Bone marrow (tissue), 2 donors: ENCODE measurements at places on chromosomes 7 and 10.

GRCh38 chr10:69759641-69760040, 42.1 kb upstream of the COL13A1 start:
- no peak for DNase-seq

GRCh38 chr10:47311193-47311931, 10.9 kb upstream of the GDF2 start:
- DNase-seq = no peak

DNA sequence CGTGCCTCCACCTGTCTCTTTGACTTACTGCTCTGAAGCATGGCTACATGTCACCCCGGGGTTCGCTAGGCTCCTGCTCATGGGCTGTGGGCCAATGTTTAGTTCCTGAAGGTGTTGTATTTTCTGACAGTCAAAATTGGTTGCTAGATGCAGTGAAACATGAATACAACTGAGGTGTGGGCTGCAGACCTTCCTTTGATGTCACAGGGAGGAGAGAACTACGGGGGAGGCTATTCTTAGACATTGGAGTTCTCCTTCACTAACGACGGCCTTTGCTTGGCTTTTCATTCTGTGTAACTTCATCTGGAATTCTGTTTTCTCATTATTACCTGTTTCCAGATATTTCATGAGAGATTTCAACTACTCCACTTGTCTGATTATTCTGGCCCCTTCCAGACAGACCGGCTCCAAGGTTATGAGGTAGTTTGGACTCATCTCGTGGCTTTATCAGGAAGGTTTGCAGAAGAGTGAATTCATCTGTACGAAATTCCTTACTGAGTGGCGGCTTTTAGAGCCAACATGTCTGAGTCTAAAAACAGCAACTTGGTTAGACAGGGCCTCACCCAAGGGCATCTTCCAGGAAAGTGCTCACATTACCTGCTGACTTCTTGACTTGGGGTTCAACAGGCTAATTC, 774.7 kb downstream of the SUGCT start:
- DNase-seq = no peak

DNA sequence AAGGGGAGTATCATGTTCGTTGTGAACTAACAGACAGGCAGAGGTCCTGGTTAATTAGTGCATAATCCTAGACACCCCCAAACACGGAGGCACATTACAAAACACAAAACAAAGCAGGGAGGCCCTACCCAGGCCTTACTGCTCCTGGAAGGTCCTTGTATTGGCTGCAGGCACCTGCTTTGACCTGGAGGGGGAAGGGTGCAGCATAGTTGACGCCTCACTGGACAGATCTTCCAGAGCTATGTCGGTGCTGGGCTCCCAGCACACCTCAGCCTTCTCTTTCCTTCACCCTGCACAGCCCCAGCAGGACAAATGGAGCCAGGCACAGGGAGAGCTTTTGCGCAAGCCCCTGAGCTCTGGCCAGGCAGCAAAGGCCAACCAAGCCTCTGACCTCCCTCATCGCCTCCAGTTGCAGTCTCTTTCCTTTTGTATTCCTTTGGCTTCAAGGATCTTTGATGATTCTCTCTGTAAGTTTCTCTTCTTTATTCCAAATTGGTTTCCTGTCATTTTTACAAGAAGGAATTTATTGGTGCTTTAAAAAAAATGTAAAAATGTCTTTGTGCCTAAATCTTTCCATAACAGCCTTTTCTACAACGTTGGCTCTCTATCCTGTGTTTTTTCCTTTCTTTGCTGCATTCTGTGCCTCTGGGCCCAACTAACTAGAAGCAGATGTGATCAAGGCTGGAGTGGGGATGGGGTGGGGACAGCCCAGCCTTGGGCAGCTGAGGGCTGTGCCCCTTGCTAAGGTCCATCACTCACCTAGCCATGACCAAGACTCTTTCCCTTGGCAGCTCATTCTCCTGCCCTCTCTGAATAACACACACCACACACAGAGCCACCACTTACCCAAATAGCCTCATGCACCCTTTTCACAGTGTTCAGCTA, 317.1 kb upstream of the NPVF start:
- no peak for DNase-seq

GRCh38 chr7:39761449-39761848, 138.1 kb downstream of the RALA start:
- no peak for DNase-seq

- no peak for DNase-seq
Measured at GRCh38 chr10:95034401-95034800, 34.9 kb downstream of the CYP2C8 start.

DNA sequence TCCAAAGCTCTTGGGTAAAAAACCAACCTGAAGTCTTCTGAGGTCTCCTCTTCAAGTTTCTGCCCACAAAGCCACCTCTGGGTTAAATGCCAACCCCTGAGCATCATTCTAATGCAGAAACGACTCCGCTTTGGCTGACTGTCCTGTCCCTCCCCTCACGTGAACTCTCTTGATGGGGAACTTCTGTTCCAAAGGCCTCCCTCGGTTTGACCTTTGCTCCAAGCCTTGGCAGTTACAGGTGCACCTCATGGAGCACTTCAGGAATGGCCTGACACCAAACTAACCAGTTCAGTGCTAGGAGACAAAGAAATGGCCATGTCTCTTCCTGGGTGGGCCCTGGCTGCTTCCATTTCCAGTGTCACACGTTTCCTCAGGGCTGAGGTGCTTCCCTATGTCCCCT, 20.0 kb downstream of the CAMK2G start:
- DNase-seq = no peak

GRCh38 chr7:94514917-94515316, 5.3 kb downstream of the CASD1 start:
- no peak for DNase-seq

DNA sequence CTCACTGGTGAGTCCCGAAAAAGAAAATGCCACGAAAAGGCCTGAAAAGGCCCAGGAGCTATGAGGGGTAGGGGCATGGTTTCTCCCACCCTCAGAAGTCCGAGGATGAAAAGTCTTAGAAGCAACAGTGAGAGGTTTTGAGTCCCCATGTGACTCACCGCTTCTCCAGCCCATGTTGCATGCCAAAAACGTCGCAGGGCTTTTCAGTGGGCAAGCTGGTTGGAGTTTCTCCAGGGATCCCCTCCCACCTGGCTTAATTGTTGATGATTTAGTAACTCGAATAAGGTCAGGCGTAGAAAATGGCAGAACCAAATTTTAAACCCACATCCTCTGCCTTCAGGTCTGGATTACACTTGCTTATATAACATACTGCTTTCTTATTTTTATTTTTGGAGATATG, 96.3 kb upstream of the ARMC3 start:
- DNase-seq = no peak

- DNase-seq = no peak
Measured at GRCh38 chr7:37201876-37202198, 246.8 kb downstream of the ELMO1 start.

DNA sequence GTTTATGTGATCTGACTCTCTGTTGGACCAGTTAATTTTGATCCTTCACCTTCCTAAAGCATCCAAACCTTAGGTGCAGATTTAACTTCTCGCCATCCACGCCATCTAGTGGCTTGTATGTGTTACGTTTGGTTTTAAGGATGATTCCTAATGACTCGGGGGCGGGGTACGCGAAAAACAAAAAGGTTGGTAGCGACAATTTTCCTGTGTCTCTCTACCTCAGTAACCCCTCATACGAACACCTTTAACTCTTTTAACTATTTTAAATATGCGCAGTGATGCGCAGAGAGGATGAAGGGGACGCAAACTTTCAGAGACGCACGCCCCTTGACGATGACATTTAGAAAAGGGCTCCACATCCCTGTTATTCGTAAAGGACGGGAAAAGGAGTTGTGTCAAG, 714 bp upstream of the KCND2 start:
- DNase-seq = no peak

- no peak for DNase-seq
Measured at GRCh38 chr7:81924494-81924893, 154.6 kb upstream of the HGF start.

DNA sequence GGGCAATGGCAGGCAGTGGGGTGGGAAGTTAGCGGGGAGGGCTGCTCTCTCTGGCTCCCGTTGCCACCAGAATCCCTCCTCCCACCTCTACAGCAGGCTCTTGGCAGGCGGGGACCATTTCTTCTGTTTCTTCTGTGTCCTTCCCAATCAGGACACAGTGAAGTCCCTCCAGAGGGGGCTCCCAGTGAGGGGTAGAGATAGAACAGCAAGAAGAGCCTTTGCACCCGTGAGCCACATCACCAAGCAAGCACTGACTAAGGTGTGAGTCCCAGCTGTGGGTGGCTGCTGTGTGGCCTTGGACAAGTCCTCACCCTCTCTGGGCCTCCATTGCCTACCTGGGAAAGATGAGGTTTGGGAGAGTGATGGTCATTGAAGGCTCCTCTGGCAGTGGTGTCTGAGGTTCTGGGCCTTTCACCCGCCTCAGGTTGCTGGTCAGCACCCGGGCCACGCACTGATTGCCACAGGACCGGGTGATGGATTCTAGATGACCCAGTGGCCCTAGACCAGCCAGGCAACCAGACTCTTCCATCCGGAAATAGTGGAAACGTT, 26.0 kb upstream of the PCBD1 start:
- no peak for DNase-seq

DNA sequence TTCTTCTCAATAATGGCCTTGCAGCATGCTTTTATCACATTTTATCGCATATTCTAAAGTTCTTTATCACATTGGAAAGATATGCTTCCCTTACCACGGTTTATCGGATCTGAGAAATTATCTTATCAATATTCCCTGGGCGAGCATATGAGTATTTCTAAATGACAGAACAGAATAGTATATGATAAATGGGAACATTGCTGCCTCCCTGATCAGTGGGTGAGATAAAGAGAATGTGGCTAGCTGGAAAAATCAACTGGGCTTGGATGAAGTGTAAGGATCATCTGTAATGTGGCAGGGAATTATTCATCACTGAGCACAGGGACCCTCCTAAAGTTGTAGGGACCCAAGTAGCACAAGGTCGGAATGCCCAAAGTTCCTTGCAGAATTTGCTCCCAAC, 667.4 kb upstream of the NRP1 start:
- no peak for DNase-seq

- DNase-seq = no peak
Measured at GRCh38 chr7:122618585-122619189, 80.2 kb downstream of the RNF133 start.

- DNase-seq = no peak
Measured at GRCh38 chr10:17263580-17263979, 35.5 kb downstream of the VIM start.

GRCh38 chr10:34319197-34319846, 495.8 kb downstream of the PARD3 start:
- no peak for DNase-seq

DNA sequence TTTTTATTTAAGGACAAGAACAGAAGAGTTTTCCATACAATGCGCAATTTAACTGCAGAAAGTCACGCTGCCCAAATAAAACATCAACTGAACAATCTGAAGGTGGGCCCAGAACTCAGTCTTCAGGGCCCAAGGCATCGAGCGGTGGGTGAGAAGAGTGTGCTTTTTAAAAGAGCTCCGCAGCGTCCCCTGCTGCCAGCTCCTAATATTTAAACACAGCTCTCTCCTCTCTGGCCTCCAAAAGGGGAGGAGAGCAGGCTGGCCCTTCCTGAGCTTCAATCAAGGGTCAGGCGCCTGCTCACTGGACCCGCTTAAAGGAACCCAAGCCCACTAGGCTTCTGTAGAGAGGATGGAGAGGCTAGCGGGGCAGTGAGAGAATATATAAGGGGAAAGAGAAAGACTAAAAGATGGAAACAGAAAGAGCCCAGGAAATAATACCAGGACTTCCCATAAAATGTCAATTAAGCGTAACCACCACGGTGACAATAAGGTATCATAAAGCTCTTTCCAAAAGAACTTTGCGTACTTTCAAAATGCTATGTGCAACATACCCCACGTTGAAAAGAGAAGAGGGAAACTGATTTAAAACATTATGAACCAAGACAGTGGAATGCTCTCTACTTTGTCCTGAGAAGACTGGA, 2.8 kb downstream of the FAM53B start:
- peak; percentile 29 for DNase-seq

GRCh38 chr10:86311906-86312305, 54.7 kb downstream of the GRID1 start:
- DNase-seq = no peak

GRCh38 chr7:2451171-2452073, 24.8 kb downstream of the GRIFIN start:
- peak; percentile 44 for DNase-seq

- DNase-seq = no peak
Measured at GRCh38 chr7:148624735-148625134, 34.2 kb downstream of the C7orf33 start.

GRCh38 chr10:71605263-71605962, 114.2 kb downstream of the C10orf105 start:
- no peak for DNase-seq

DNA sequence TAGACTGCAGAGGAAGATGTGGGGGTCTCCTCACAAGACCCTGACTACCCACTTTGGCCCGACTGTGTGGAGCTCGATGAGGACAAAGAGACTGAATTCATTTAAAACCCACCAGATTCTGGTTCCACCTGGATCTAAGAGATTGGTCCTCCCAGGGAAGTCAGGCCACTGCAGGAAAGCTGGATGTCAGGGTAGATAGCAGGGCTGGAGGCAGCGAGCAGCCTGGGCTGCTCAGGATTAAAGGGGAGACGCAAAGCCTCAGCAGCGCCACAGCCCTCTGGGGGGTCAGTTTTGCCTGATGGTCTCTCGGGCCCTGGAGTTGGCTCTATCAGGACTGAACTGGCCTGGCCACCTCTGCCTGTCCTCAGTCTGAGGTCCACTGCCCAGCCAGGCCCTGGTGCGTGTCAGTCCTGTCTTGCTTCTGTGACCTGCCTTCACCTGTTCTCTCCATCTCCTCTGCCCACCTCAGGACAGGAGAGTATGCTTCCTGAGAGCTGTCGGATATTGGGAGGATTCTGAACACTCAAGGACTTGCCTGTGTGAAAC, 12.2 kb upstream of the KLRG2 start:
- no peak for DNase-seq

- no peak for DNase-seq
Measured at GRCh38 chr10:125521721-125522680, 161.0 kb downstream of the TEX36 start.

GRCh38 chr10:130345728-130346127, 209.5 kb downstream of the GLRX3 start:
- DNase-seq = no peak

DNA sequence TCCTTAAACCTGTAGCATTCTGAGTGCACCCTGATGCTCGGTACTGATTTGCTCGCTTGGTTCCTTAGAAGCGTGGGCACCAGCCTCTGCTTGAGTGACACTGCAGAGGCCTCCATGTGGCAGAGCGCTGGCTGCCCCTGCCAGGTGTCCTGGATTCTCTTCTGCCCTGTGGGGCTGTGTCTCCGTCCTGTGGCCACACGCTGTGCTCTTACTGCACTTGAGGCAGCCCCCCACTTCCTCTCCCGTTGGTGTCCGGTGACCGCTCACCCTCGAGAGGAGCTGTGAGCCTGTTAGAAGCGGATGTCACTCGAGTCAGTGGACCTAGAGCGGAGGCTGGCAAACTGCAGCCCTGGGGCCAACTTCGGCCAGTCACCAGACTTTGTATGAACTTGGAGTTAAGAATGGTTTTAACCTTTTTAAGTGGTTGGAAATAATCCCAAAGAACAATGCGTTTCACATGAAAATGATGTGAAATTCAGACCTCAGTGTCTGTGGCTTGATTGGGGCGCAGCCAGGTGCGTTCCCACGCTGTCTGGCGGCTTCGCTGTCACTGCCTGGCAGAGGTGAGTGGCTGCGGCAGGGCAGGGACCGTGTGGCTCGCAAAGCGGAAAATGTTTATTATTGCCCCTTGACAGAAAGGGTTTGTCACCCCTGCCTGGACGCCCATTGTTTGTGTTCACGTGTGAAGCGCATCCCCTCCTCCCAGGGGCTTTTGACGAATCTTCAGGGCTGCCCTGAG, 114.6 kb downstream of the CYTH3 start:
- no peak for DNase-seq
